ENCODE measurements at places on chromosomes 12 and 14.

GRCh38 chr12:12651752-12652151 is 40.1 kb downstream of the CREBL2 start:
- no peak for DNase-seq

DNA sequence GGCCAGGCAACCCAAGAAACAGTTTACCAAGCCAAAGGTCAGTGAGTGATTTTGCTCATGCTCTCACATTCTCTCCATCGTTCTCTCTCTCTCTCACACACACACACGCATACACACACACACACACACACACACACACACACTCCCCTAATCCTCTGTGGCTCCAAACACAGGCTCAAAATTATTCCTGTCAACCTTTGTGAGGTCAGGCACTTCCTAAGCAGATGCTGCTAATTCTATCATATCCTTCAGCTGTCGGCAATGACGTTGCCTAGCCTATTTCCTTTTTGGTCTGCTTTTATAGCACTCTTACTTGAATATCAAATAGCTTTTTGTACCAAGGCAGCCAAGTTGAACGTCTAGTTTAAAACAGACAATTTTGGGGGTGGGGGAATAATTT is 98.9 kb upstream of the EGLN3 start:
- no peak for DNase-seq

GRCh38 chr14:23079716-23080115 is 15.2 kb downstream of the ACIN1 start:
- no peak for DNase-seq

GRCh38 chr12:119024356-119024755 is 43.0 kb downstream of the SRRM4 start:
- no peak for DNase-seq

Data from endodermal cell (in vitro differentiated cells).